ENCODE measurements at places on chromosomes 1 and 21.

GRCh38 chr1:44947774-44948311 lies 38.6 kb downstream of the EIF2B3 start:
- DNase-seq = no peak

GRCh38 chr1:162357681-162358266 lies 18.9 kb downstream of the SPATA46 start:
- no peak for DNase-seq

- DNase-seq = no peak
Measured at GRCh38 chr1:193539731-193540459, 353.5 kb upstream of the B3GALT2 start.

DNA sequence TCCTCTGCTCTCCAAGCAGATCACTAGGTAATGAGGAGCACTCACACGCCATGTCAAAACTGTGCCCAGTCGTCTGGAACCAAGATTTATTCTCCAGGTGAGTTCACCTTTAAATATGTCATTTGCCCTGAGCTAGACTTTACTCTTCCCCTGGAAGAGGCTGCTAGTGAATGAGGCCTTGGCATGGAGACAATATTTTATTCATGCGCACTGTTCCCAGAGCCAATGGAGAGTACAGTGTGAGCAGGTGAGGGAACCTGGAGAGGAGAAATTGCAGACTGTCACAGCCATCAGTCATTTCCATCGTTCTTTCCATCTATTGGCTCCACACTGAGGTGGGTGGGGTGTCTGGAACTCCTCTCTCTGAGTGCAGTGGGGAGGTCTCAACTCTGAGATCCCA lies 333.6 kb downstream of the KCNH1 start:
- no peak for DNase-seq

DNA sequence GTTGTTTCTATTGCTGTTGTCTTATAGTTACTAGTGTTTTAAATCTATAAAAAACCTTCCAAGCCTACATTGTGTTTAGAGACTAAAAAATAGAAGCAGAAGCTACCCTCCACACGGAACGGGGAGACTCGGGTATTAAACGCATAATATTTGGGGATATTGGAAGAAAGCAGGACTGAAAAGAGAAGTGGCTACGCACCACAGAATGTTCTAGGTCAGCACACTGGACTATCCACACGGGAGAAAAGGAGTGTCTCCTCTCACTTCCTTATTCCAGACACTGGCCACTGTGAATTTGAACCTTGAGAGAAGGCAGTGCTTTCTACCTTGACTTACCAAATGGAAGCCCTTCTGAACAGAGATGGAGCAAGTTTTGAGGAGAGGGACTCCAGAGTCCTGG lies 1.0 kb upstream of the OR10J4 start:
- DNase-seq = peak; percentile 3

DNA sequence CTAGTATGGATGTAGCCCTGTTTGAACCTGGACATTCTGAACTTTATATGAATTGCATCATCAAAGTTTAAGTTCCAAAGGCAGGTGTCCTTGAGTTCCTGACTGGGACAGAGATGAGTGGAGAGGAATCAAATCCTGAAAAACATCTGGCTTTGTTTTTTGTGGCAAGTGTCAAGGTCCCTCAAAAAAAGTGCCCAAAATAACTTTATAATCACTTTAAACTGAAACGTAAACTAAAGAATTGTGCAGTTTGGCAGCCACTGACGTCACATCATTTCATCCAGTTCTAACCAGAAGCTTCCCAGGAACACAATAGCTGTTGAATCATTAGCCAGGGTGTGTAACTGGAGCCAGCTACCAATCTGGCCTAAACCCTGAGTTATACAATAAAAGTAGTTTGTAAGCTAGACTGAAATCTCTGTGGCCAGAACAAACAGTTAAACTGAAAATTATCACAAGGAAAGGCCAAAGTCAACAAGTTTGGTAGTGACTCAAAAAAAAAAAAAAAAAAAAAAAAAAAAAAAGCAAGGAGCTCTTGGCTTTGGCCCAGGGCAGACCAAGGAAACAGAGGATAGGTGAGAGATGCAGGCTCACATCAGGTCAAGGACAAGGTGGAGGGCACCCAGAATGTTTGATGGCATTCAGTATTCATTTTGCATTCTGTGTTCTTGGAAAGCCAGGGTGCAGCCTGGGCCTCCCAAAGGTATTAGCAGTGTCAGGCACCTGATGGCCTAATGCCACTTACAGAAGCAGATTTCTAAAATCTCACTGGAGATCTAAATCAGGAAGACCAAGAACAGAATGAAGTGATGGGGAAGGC lies 74.3 kb downstream of the TNFSF18 start:
- DNase-seq = no peak

- no peak for DNase-seq
Measured at GRCh38 chr1:56444960-56445646, 134.3 kb downstream of the PLPP3 start.

GRCh38 chr1:166133276-166133841 lies 33.4 kb downstream of the FAM78B start:
- DNase-seq = no peak

- DNase-seq = no peak
Measured at GRCh38 chr1:40042341-40042740, 1.8 kb downstream of the CAP1 start.

DNA sequence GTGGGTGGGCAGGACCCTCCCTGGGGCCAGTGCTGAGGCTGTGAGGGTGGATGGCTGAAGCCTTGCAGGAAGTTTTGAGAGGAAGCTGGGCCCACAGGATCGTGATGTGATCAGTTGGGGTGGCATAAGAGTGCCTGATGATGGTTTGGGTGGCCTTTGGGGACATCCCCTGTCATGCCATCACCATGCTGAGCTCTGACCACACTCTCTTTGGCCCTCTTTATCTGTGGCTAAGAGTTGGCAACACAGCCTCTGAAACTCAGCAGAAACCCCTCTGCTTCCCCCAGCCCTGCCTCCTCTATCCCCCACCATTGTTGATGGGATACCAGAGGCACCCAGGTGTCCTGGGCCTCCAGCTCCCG lies 19.8 kb downstream of the MIIP start:
- DNase-seq = no peak

DNA sequence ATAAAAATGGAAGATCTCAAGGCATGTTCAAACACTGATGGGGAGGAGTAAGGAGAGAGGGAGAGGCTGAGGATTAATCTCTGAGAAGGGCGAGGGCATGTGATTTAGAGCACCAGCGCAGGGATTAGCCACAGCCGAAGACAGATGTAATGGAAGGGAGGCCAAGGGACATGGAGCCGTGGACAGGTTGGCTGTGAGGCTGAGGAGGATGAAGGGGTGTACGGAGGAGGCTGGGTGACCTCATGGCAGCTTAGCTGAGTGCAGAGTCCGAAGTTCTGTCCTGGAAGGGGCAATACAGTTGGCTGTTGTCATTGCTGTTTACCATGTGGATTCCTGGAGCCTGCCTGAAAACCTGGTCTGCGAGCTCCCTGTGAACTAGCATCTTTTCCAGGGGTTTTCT lies 342.8 kb downstream of the RPS6KC1 start:
- no peak for DNase-seq

- no peak for DNase-seq
Measured at GRCh38 chr1:12380326-12381249, 150.8 kb downstream of the VPS13D start.

- no peak for DNase-seq
Measured at GRCh38 chr1:19089524-19089923, 120.5 kb downstream of the UBR4 start.

DNA sequence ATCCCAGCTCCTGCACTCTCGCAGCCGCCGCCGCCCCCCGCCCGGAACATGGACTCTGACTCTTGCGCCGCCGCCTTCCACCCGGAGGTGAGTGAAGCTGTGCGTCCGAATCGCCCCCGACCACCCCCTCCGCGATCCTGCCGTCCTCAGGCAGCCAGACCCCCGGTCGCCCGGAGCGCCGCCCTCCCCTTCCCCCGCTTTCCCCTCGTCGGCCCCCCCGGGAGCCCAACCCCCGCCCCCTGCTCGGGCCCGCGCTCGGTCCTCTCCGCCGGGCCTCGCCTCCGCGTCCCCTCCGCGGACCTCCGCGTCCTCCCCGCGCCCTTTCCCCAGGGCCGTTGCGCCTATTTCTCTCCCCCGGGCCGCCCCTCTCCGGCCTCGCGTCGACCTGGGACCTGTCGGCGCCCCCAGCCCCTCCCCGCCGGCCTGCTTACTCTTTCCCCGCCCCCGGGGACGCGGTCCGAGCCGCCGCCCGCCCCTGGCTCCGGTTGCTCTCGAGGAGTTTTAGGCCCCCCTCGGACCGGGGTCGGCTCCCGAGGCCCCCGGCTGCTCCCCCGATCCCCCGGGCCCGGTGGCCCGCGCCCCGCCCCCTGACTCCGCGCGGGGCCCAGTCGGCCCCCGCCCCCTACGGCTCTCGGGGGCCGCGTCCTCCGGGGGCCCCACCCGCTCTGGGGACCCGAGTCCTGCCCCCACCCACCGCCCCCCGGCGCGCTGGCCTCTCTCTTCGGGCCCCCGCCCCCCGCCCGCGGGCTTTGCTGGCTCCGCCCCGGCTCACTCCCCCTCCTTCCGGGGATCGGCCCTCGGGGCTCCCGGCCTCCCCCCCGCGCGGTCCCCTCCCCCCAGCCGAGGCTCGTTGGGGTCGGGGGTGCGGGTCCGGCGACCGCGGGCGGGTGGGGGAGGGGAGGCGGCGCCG lies 743 bp downstream of the PHF13 start:
- DNase-seq = no peak
